ENCODE measurements at places on chromosomes 5 and 9.

GRCh38 chr5:112511920-112512319, 92.8 kb upstream of the EPB41L4A start:
- DNase-seq, result no peak

DNA sequence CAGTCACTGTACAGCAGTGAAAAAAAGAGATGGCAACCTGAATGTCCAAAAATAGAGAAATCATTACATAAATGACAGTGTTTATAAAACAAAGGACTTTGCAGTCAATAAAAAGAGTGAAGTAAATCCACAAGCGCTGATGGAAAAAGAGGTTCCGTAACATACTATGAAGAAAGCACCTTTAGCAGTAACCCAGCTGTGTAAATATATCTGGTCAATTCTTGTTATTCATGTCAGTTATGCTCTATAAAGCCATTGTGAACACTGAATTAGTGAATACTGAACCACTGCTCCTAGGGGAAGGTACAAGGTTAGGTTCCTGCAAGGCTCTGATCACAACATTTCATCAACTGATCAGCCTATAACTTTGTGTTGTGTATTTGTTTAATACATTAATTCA, 39.5 kb downstream of the CCNJL start:
- DNase-seq, result no peak

GRCh38 chr5:149280124-149280523, 8.5 kb downstream of the AFAP1L1 start:
- no peak for DNase-seq

GRCh38 chr5:173501271-173501670, 115.2 kb downstream of the BOD1 start:
- no peak for DNase-seq

DNA sequence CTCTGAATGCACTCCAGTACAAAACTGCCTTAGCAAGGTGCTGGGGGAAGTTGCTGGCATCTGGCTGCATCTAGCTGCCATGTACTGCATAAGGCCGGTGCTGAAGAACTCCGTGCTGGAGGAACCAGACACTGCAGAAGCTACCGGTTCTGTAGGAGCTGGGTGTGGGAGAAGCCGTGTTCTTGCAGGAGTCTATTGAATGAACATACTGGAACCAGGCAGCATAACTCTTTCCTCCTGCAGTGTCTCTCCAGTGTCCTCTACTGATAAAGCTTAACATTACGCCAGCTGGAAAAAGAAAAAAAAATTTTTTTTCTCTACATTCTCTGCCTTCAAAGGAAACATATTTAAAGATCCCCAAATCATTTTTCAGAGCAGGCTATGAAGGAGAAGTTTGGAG, 38.5 kb downstream of the VPS13A start:
- DNase-seq, result no peak

DNA sequence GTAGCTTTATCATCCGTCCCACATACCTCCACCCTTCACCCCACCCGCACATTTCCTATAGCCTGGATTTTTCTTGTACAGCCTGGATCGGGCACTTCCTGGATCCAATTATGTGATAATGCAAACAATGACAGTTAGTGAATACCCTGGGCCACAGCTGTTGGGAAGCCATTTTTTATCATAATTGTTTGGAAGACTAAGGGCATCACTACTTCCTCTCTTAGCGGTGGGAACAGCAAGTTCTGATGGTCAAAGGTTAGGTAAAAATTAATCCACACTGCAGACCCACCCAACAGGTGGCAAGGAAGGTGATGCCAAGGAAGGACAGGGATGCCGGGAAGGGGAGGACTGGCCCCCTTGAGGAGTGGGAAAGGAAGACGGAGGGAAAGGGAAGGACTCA, 183.7 kb downstream of the SAXO1 start:
- DNase-seq, result no peak

GRCh38 chr5:57445006-57445704, 37.5 kb downstream of the ACTBL2 start:
- DNase-seq, result no peak

GRCh38 chr5:2562036-2562435, 189.4 kb downstream of the IRX2 start:
- no peak for DNase-seq

- no peak for DNase-seq
These were observed 64.3 kb downstream of the IRX1 start for GRCh38 chr5:3659907-3660306.

GRCh38 chr5:181120306-181120705, 10.7 kb downstream of the OR2V1 start:
- DNase-seq, result no peak

DNA sequence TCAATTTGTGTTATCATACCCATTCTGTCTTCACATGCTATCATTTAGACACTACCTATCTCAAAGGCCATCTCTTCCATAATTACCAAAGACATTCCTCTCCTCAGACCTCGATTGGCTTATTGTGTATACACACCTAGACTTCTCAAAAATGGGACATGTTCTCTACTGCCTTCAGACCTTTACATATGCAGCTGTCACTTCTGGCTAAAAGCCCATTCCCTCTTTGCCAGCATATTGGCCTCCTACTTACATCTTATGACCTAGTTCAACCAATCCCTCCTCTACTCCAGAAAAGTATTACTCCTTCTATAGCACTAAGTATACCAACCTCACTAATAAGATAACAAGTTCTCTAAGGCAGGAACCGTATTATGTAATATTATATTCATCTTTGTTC, 84.4 kb downstream of the RAPGEF6 start:
- no peak for DNase-seq

GRCh38 chr5:493119-493701, 31.0 kb downstream of the SLC9A3 start:
- no peak for DNase-seq

DNA sequence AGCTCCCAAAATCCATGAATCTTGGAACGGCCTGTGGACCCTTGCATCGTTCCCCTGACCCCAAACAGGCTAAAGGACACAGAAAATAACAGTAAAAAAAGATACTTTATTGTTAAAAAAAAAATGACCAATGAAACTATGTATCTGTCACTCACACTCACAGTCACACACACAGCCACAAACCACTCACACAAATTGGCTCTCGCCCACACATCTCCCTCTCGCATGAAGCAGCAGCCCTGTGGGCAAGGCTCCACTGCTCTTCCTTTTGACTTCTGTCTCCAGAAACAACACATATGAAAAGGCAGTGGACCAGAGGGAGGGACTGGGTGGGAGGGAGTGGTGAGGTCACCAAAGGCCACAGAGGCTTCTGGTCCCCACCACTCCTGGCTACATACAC, 56.6 kb downstream of the SLC36A1 start:
- no peak for DNase-seq

GRCh38 chr5:77963795-77964194, 187.7 kb upstream of the TBCA start:
- no peak for DNase-seq

DNA sequence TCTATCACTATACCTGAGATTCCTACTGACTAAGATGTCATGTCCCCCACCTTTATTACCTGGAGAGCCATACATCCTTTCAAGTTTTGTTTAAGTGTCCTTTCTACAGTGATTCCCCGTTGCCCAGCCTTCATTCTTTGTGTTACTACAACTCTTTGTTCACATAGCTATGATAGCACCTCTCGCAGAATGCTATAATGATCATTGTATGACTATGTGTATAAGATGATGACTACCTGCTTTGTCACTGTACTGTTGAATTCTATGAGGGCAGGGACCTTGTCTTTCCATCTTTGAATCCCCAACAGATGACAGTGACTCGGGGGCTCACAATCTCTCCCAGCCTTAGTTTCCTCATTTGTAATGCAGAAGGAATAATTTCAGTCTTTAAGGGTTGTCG, 361.2 kb downstream of the NPR3 start:
- no peak for DNase-seq

DNA sequence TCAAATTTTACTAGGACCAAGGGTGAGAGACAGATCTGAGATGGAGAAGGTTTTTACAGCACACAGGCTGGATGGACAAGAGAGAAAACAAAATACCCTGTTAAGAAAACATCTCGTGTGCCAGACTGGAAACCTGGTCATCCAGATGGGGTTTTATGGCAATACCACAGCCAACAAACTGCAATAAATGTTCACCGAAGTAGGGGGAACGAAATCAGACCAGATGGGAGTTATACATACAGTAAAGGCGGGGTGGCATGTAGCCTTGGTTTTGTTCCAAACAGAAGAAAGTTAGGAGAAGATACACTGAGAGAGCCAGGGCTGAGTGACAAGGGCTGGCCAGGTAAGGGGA, 63.3 kb downstream of the DCP2 start:
- no peak for DNase-seq

- no peak for DNase-seq
These were observed 20.1 kb upstream of the TCERG1 start for GRCh38 chr5:146426853-146427618.

DNA sequence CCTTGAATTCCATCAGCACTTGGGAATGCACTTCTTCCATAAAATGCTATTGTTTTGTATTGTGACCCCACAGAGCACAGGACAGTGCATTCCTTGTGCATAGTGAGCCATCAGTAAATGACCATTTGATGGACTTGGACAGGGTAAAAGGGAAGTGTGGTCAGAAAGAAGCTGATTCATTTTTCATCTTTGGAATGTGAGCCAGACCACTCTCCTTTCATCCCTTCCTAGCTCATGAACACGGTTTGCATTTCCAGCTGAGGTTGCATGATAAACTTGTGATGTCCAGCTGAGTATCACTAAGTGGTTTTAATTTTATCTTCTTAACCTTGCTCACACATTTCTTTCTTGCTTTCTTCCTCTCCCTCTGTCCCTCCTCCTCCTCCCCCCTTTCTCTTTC, 101.3 kb downstream of the NUDT12 start:
- no peak for DNase-seq

DNA sequence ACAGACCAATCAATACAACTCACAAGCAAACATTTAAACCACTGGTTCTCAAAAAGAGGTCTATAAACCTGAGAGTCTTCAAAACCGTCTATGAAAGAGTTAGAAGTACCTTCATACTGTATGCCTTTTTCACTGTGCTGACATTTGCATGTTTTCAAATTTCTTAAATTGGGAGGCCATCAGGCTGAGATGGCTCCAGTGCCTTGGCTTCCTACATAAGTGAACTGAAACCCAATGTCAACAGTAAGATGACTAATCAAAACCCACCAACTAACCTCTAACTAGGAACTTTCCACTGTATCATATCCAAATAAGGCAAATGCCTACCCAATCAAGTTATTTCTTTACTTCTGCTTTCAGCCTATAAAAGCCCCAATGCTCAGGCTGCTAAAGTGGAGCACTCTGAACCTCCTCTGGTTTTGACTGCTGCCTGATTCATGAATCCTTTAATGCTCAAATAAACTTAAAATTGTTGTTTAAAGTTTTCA, 35.1 kb downstream of the FAM13B start:
- no peak for DNase-seq

DNA sequence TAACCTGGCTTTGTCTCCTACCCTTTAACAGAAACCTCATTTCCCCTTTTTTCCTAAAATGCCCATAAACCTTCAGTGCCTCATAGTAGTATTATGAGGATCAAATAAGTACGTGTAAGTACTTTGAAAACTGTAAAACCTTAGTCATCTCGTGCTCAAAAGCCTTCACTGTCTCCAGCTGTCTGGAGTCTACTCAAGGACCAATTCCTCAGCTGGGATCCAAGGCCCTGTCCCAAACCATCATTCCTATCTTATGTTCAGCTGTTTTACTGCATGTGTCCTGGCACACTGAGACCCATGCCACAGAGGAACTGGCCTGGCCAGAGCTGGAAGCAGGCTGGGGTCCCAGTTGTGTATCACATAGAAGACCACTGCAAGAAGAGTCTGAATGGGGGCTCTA, 15.9 kb downstream of the ADAMTSL1 start:
- no peak for DNase-seq

DNA sequence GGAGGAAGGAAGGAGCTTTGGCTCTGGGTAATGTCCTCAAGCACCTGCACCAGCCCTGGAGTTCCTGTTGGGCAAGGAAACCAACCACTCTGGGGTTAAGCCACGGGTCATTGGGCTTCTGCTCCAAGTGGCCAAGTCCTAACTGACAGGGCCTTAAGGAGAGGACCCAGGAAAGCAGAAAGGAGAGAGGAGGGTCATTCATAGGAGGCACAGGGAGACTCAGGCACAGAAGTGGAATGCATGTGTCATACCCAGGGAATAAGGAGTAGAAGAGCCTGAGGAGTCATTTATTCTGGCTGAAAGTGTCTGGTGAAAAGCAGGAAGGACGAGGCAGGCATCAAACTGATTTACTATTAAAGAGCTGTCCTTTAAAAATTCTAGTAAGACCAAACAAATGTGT, 129.2 kb downstream of the DMRT2 start:
- DNase-seq, result no peak

DNA sequence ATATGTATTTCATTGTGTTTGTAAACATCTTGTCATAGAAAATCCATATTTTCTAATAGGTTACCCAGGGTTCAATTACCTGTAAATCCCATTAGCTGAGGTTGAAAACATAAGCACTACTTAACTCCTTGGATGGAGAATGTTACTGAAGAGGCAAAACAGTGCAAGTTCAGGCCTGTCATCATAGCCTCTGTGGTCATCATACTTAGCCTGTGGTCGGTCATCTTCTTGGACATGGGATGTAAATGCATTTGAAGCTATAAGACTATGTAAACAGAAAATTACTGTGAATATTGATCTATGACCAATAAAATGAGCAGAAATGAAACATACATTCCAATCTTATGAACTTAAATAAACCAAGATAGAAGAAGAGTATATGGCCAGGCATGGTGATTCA, 164.7 kb downstream of the CHSY3 start:
- no peak for DNase-seq

DNA sequence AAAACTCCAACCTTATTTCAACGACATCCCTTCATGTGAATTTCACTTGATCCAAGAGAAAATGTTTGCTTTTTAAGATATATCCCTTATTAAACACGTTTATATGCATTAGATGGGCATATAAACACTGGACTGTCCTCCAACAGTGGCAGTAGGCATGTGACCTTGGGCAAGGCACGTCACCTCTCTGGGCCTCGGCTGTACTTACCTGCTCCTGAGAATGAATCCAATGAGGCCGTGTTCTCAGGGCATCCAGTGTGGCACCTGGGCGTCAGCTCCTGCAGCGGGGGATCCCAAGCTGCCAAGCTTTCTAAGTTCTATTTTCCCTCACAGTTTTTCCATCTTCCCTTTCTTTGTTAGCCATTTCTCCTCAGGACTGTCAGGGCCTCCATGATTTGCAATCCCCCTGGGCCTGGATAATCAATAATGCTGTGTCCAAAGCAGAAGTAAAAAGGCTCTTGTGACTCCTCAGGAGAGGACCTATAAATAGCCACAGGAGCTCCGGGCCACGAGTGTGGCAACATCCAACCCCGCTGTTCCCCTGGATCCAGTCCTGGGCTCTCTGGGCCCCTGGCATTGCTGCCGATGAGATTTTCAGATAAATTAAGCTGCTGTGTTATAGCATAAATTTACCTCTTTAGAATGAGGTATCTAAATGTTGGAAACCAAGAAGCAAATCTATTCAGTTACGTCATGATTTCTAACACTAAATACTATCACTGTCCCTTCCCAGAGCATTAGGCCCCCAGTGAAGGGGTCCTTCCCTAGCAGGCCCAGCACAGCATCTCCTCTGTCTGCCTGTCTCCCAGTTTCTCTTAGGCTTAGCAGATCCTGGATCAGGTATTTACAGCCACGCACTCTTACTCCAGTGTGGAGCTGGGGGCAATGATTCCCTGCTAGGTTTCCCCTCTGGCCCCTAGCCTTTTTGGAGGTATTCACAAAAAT, 76.8 kb downstream of the PTPN3 start:
- no peak for DNase-seq
